ENCODE measurements at places on chromosomes 4 and X.

DNA sequence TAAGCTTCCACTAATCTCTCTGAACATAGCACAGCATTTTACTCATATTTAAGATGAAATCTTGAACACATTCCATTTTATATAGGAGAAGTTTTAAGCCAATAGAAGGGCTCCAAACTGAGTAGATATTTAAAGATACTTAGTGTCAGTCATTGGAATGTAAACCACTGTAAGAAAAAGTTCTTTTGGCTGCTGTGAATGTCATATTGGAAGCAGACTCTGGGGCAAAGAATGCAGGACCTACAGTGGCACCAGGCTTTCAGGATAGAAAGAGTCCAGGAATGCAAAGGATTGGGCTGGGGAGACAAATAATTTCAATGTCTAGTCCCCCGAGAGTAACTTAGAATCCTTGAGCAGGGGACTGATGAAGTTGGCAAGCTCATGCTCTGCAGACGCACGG, 1047.7 kb downstream of the STIM2 start:
- DNase-seq, result no peak

DNA sequence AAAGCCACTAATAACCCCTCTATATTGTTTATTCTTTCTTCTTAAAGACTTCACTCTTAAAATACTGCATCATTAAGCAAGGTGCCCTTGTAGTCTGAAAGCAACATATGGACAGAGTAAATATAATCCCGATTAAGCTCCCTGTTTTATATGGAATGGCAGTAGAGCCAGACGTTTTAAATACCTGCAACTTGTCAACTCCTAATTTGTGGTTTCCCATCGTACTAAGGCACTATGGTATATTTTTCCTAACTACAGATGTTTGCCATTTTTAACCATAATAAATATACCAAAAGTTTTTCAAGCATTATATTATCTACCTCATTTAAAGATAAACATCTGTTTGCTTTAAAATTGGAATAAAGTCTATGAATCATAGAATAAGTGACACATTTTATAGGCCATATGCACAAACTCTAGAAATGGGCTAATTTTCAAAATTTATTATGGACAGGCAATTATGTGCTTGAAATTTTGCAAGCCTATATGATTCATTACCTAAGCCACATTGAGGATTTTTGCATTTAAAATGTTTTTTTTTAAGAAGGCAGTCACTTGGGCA, 194.6 kb downstream of the FRMPD4 start:
- DNase-seq, result no peak

DNA sequence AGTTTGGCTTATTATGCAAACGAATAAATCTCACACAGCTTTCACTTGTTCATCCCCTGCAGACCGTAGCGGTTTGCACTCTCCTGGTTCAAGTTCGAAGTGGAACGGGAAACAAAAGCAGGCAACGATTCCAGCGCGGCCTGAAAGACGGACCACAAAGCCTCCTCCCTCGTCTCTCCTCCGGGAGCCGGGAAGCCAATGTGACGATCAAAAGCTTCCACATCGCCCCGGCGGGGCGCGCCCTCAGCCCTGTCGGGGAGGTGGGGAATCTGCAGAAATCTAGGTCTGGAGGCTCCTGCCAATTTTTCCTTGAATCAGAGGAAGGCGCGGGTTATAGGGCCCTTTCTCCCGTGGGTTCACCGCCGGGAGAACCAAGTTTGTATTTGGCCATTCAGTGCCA, 16.9 kb upstream of the ZIC3 start:
- no peak for DNase-seq

- no peak for DNase-seq
Observed at GRCh38 chr4:156560701-156561100, 410.9 kb downstream of the PDGFC start.

DNA sequence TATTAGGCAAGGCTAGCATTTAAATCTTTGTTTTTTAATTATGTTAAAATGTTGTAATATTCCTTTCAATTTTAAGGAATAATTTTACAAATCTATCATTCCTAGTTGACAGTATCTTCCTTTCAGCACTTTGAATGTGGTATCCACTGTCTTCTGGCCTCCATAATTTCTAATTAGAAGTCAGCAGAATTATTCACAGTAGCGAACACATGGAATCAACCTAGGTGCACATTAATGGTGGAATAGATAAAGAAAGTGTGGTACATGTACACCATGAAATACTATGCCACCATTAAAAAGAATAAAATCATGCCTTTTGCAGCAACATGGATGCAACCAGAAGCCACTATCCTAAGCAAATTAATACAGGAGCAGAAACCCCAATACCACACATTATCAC, 1887.8 kb downstream of the PCDH7 start:
- no peak for DNase-seq

GRCh38 chr4:133157460-133158160, 8.5 kb downstream of the PCDH10 start:
- no peak for DNase-seq

DNA sequence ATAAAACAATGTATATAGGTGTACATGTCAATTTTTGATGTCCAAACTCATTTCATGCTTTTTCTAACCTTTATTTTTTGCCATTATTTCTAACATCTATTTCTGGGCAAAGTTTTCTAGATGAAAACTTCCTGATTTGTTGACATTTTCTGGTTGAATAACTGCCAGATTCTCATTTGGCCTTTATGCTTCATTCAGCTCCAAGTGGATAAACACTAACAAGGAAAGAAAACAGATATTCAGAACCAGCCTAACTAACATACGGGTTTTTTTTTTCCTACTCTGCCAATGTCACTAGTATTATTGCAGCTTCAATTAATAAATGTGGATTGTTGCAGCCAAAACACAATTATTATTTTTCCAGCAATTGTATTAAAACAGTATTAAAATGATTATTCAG, 50.9 kb upstream of the RAP1GDS1 start:
- no peak for DNase-seq
